DMS79 treated with DMSO at 0.1 percent for 48 hours (cell line): ENCODE measurements at places on chromosomes 4 and X.

DNA sequence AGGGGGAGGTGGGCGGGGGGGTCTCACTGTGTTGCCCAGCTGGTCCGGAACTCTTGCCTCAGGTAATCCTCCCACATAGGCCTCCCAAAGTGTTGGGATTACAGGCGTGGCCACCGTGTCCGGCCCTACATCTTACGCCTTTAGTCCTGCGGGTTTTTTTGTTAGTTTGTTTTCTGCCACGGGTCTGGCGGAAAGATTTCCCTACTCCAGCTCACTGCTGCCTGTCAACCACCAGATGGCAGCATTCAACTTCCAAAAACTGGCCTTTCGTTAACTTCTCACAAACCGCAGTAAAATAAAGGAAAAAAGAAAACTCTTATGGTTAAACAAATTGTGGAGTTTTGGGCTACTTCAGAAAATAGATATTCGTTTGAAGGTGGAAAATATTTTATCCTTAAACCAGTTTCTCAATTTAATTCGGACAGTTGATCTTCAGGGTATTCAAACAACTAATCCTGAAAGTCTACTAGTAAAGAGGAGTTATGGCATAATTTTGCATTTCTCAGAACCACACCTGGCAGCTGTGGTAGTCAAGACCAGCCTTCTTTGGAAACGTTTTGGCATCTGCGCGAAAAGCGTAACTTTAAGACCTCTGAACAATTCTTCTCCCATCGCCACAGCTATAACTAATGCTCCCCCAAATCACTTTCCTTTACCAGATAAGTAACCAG is 41.1 kb downstream of the LUZP4 start:
- peak; percentile 36 for DNase-seq

DNA sequence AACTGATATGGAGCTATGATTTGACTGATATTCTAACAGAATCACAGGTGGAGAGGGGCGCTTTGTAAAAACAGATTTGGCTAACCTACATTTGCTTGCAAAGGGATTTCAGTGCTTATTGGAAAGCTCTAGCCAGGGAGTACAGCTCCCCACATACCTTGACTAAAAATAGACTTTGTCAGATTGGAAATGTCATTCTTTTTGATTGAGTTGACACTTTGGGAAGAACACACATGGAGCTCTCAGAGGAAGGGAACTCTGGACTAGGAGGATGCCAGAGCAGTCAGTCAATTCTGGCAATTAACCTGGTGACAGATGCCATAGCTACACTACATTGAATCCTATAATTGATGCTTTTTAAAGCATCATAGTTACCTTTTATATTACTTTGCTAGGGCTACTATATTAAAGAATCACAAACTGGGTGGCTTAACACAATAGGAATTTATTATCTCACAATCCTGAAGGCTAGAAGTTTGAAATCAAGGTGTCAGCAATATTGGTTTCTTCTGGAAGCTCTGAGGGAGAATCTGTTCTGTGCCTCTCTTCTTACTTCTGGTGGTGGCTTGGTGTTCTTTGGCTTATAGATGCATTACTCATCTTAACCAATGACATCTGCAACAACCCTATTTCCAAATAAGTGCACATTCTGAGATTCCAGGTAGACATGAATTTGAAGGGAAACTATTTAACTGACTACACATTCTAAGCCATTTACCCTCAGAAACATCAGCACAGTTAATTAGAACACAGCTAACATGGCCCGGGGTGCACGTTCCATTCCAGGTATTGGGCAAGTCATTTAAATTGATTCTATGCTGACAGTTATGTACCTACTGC is 8.4 kb upstream of the HERC3 start:
- no peak for DNase-seq

DNA sequence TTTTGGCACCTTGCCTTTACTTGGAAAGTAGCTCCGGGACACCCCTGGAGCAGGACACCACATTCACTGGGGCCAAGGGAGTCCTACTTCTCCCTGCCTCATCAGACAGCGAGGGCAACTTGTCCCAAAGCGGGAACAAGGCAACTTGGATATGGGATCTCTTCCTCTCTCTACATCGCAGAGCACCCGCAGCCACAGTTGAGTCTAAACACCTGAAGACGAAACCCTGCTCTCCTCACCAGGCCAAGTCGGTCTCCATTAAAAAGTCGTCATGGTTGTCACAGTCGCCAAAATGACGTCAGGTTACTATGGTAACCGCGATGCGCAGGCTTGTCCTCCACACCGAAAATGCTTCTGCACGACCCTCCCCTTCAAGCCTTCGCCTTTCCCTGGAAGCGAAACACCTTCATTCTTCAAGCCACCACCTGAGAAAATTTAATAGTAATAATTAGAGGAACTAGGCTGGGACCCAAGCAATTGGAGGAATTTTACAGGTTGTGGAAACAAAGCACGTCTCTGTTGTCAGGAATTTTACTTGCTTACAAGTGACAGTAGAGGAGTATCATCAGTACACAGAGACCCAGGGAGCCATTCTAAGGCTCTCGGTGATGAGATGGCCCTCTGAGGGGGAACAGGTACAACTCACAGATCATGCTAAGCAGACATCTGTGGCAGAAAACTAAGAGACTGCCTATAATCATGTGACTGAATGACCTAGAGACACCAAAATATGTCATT is 30.5 kb upstream of the TCEAL4 start:
- no peak for DNase-seq

- no peak for DNase-seq
Observed at GRCh38 chr4:147103403-147103946, 157.8 kb upstream of the TTC29 start.
